Pons (tissue), 1 donor: ENCODE measurements at places on chromosomes 2 and 18.

DNA sequence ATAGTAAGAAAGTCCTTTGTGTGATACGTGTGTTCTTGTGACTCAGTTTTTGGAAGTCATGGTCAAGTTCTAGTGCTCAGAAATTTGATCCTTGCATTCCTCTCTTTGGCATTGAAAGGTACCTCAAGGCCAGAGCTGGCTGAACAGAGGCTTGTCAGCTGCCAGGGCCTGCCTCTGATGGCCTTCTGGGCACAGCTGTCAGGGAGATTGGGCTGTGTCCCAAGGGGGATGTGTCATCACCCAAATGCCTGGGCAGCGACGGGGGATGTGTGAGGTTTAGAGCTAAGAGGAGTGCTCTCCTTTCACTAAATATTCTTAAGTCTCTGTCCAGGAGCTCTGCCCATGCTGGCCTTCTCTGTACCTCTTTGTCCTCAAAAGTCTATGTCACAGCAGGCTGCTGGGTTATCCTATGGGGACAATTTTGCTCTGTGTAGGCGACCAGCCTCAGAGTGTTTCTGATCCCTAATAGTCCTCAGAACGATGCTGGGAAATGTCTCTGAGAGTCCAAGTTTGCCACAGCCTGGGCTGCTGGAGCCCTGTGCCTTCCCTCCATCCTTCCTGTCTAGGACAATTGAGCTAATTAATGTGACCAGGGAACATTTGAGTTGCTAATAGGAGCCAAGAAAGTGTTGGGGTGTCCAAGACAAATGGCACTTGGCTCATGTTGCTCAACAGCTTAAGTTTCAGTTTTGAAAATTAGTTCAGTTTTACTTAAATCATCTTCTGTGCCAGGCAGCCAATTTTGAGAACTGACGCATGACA, 115.4 kb upstream of the ZNF521 start:
- peak; percentile 16 for DNase-seq

DNA sequence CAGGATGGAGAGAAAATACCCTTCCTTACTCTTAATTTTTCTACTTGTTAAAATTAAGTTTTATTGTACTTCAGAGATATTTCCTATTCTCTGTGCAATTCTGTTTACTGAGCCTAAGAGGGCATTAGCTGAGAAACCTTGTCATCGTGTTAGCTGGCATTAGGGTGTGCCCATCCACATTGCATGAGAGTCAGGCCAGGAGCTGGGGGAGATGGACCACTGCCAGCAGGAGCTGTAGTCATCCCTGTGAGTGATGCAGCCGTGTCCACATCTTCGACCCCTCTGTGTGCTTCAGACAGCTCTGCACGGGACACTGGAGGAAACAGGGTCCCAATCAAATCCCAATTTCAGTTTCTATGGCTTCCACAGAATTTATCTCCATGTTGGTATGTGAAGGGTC, 34.2 kb downstream of the ABCA12 start:
- no peak for DNase-seq

GRCh38 chr2:239195318-239195871, 205.4 kb downstream of the HDAC4 start:
- peak; percentile 98 for DNase-seq

DNA sequence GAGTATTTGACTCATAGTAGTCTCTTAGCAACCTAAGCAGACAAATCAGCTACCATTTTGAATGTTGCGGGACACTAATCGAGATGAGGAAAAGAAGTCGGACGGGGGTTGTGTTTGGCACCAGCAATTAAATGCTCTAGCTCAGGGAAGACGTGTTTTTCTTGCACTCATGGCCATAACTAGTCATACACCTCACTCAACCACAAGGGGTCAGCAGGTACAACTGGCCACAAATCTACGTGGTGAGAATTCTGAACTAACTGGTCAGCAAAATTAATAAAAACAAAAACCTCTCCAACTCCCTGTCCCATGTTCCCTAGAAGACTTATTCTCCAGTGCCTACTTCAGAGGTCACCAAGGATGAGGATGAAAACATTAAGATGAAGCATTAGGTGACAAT, 1467.8 kb downstream of the DPP10 start:
- DNase-seq = peak; percentile 31

DNA sequence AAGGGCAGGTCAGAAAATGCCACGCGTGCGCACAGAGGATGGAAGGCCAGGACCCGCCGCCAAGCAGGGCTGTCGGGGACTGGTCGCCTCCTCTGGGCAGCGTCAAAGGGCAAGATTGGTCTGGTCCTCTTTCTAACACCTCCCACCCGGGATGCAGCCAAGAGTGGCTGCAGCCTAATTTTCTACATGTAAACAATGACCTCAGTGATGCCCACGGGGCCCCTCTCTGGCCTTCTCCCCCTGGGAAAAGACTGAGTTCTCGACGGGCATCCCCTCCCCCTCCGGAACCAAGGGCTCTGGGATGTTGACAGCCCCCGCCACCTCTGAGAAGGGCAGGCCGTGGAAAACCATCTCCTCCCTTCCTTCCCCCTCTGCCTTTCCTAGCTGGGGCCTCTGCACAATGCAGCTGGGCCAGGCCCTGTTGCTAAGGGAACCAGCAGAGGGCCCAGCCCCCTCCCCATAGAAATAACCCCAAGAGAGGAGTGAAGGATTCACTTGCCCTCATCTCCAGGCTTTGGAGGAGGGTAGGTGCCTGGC, 80.0 kb upstream of the ZNF532 start:
- DNase-seq = no peak

DNA sequence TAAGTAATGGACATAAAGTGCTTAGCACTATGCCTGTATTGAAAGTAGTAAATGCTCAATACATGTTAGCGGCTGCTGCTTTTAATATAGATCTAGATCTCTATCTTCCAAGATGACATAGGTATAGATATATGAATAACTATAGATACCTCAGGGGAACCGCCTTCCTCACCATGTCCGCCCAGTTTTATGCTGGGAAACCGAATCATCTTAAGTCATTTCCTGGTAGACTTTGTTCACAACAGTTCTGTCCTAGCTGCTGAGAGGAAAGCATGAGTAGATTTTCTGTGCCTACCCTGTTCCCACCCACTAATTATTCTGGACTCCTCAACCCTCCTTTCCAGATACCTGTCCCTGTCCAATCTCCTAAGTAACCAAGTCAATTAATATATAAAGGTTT, 21.6 kb upstream of the ITM2C start:
- no peak for DNase-seq
